ENCODE measurements at places on chromosomes 1 and 21.
A peak's percentile ranks its signal among the peaks of the same experiment; 100 is the strongest.

- DNase-seq: peak; percentile 54
Observed at GRCh38 chr1:64268653-64269557, 65.5 kb downstream of the UBE2U start.

DNA sequence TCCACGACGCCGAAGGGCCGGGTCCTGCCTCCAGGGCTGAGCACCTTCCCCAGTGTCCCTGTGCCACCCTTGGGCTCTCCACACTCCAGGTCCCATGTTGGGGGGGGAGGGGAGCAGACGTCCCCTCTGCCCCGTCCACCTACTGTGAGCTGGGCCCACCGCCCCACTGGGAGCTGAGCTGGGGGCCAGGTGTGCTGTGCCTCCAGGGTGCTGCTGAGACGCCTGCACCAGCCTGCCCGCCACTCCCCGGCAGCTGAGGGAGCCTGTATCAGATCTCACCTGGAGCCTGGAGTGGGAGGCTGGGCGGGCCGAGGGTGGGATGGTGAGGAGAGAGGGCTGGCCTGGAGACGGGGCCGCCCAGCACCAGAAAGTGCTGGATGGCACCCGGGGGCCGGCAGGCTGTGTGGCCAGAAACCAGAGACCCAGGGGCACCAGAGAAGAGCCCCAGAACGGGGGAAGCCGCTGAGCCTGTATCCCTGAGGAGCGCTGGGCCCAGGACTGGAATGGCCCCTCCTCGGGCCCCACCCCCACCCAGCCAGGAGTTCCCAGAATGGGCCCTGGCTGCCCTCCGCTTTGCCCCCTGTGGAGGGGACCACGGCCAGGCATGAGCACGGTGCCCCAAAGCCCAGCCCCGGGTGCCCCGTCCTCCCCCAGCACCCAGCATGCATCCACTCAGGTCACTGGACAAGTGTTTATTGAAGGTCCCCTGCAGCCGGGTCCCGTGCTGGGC, 3.4 kb downstream of the TNFRSF18 start:
- DNase-seq: no peak

DNA sequence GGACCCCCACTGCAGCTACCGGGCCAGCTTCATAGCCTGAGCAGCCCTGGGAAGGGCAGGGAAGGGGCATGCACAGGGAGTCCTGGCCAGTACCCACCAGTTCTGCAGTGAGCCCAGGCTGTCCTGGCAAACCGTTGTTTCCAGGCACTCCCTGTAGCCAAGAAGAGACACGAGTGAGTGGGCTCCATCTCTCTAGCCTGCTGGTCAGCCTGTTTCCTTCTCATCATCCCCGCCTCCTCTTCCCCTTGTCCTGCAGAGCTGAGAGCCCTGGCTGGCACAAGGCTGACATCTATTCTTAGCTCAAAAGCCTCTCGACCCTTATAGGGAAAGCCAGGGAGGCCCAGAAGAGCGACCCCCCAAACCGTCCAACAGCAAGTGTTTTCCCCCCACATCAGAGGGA, 28.7 kb downstream of the COL16A1 start:
- no peak for DNase-seq

DNA sequence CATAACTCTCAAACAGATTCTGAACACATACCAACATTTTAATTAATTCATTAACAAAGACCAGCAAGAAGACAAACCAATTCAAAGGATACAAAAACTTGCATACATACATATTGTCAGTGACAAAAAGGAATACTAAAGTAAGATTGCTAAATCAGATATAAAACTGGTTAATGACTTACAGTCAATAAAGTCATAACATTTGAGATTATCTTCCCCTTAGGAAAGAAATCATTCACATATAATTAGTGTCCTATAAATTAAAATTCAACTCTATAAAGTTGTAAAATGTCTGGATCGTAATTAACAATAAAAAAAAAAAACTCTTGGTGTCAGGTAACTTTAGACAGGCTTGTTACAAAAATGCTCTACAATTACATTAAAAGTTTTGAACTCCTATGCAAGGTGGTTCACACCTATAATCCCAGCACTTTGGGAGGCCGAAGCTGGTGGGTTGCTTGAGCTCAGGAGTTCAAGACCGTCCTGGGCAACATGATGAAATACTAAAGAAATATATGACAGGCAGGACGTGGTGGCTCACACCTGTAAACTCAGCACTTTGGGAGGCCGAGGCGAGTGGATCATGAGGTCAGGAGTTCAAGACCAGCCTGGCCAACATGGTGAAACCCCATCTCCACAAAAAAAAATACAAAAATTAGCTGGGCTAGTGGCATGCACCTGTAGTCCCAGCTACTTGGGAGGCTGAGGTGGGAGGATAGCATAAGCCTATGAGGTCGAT, 17.7 kb upstream of the RAB3B start:
- DNase-seq: no peak

GRCh38 chr1:31647106-31647505, 2.4 kb upstream of the PEF1 start:
- no peak for DNase-seq

Measured in activated gamma-delta T cell treated with Interleukin-2 at 50 U/mL for 16 hours (primary cell).